ENCODE measurements at places on chromosomes 7 and 10. TPM values are rescaled to one million over a fixed set of nuclear protein-coding genes. Genes with fewer than 3 reads are reported as not detected.

DNA sequence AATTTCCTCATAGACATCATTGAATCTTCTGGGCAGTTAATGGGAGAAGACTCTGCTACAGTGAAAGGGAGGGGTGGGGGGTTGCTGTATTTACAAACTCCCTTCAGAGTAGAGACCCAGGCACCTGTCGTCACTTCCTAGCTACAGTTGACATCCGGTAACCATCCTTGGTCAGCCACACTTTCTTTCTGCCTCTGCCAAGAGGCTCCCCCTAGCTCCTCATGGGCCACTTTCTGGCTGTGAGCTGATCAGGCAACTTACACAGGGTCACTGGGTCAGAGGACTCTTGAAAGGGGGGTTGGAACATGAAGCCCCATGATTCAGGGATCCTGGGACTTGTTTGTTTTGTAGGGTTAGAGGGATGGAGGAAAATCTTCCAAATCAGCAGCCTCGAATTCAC is 1.2 kb downstream of the TECPR1 start:
- no peak for DNase-seq

DNTT gene
- not detected for total RNA-seq

DNA sequence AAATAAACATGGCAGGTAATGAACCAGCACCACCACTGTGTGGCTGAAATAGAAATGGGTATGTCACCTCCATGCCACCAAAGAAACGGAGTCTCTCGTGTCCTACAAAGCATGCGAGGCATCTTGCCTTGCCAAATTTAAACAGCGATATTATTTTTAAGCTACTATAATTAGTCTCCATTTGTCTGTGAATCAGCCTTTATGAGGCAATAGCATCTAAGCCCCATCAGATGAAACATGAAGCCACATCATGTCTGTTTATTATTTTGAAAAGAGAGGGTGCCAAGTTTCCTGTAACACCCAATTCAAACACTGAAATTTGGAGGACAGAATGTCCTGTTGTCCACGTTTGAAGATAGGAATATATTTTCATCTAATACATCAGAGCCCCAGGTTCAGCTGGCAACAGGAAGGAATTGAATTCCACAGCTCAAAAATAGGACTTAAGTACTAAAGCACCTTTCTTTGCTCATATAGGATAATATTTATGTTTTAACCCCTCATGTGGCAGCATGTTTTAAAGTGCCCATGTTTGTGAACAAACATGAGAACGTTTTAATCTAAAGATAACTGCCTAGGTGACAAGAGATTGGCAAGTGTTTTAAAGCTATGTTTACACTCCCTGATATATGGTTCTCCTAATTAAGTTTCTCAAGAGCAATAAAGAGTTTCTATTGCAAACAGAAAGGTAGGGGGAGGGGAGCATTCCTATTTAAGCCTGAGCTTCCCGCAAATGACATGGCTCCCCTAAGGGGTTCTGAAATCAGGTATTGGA is 86.8 kb downstream of the SORBS1 start:
- no peak for DNase-seq

GRCh38 chr10:18539335-18539734 is 112.1 kb downstream of the NSUN6 start:
- no peak for DNase-seq

- DNase-seq: no peak
Measured at GRCh38 chr7:54663603-54664234, 95.3 kb downstream of the SEC61G start.

GRCh38 chr10:50885097-50885859 is at the start of gene A1CF:
Gene A1CF (minus strand): TSS chr10:50885627. CDS start chr10:50859940, 25,687 bp downstream.
- no peak for DNase-seq

DNA sequence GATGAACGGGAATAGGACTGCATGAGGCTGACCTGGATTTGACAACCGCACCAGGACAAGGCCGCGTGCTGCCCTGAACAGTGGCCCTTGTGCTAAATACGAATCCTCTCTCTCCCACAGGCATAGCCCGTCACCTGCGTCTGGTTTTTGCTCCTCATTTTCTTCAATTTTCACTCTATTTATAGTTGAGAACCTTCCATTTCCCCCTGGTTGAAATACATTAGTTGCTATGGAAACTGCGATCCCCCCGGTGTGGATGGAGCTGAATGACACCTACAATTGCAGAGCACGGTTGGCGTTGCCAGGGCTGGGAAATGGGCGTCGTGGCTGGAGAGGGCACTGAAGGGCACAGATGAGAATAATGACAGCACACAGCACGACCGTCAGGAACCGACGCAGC is 158.6 kb upstream of the PITRM1 start:
- no peak for DNase-seq

- DNase-seq: peak; percentile 60
Measured at GRCh38 chr7:137933270-137934017, 68.4 kb downstream of the CREB3L2 start.

DNA sequence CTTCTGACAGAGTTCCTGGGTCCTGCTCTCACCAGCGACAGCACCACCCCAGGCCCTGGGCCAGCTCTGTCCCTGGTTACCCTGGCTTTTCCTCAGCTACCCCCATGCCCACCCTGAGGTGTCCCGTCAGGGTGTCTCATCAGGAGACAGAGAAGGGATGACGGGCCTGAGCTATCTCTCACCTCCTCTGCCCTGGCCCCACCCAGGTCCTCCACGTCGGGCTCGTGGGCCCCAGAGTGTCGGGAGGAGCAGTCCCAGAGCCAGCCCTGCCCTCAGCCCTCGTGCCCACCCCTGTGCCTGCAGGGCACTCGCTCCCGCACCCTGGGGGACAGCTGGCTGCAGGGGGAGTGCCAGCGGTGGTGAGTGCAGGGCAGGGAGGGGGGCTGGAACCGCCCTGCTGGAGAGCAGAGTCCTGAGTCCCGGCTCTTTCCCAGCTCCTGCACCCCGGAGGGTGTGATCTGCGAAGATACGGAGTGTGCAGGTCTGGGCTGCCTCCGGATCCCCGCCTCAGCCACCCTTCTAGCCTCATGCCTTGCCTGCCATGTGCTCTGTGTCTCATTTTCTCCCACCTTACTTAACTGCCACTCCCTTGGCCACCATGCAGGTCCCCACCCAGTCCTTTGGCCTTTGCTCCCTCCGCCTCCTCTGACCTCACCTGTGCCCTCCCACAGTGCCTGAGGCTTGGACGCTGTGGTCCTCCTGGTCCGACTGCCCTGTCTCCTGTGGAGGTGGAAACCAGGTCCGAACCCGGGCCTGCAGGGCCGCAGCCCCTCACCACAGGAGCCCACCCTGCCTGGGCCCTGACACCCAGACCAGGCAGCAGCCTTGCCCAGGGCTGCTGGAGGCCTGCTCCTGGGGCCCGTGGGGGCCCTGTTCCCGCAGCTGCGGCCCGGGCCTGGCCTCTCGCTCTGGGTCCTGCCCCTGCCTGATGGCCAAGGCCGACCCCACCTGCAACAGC is 16.7 kb upstream of the ZNF862 start:
- DNase-seq: no peak

DNA sequence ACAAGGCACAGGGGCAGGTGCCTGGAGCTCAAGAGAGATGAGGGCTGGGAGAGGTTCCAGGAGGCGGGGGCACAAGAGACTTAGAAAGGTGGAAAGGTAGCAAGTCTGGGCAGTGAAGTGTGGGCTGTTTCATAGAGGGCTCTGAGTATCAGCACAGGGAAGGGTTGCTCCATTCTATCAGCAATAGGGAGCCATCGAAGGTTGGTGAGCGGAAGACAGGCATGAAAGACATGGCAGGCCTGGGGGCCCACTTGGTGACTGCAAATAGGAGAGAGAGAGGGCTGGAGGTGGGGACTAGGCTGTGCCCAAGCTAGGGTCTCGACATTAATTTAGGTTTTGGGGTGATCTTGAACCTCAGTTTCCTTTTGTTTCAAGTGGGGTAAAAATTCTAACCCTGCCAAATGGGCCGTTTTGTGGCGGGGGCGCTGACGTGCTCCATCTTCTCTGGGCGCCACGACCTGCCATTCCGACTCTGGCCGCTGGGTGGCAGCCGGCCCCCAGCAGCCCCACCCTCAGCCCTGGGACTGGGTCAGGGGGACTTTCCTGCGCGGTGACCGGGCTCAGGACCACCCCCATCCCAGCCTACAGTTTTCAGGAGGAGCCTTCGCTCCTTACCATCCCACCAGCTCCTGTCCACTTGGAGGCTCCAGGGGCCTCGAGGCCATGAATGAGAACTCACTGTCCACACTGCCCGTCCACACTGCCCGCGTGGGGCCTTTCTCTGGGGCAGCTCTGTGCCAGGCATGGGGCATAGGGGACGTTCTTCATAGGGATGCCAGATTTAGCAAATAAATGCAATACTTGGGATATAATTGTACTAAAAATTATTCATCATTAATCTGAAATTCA is 37.2 kb upstream of the PCBD1 start:
- DNase-seq: peak; percentile 24

TMEM229A gene
- total RNA-seq: not detected

LRRD1 gene
- total RNA-seq: 0.10 TPM

DNA sequence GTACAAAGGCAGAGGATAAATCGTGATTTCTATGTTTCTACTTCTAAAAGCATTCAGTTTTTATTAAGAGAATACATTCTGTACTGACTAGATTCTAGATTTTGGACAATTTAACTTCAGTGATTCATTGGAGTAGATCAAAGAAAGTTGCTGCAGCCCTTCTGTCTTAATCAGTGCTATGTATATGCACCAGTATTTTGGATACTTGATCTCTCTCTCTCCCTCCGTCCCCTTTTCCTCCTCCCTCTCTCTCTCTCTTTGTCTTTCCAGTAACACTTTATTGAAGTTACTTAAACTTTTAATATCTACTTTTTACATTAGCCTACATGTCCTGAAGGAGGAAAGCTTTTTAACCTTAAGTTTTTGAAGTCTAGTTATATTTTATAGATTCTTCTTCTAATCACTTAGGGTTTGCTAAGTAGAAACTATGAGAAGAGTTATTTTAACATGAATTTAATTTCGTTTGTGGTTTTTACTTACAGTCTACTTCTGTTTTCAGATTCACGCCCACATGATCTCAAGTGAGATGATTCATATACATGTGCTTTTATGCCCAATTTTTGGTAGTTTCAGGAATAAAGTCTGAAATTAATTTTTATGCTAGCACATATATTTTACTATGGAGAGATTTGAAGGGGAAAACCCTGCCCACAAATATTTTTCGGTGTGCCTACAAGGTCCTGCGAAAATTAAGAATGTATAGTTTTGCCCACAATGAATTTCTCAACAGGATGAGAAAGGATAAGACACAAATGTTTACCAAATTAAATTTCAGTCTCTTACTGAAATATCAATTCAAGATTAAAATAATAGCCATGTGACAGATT is 9.1 kb downstream of the MDFIC start:
- DNase-seq: no peak

DNA sequence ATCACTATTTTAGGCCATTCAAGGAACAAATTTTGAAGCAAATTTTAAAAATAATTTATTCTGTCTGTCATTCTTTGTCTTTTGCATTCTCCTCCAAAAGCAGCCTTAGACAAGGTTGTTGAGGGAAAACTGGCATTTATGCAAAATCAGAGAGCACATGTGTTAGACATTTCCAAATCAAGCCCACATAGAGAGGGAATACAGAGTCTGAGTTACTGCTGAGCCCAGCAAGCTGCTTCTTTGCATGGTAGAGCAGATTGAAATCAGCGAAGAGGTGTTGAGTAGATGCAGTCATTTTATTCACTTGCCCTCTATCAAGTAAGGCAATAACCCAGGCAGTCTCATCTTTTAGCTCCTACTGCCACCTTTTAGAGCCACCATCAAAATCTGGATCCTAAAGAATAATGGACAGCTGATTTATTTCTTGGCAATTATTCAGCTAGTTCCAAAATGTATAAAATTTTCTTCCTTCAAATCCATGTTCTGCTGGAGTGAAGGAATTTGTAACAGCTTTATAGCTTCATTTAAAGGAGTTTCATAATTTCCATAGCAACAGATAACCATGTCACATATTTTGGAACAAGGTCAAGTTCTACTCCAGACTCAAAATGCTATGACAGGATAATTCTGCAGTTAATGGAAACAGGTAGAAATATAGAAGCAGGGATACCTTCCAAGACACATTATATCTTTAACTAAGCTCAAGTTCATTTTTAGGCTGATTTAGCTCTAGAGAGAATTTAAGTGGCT is 7.3 kb upstream of the PCDH15 start:
- no peak for DNase-seq

ZNF775 gene
- total RNA-seq: 7.2 TPM

OR9A2 gene
- total RNA-seq: not detected

DNA sequence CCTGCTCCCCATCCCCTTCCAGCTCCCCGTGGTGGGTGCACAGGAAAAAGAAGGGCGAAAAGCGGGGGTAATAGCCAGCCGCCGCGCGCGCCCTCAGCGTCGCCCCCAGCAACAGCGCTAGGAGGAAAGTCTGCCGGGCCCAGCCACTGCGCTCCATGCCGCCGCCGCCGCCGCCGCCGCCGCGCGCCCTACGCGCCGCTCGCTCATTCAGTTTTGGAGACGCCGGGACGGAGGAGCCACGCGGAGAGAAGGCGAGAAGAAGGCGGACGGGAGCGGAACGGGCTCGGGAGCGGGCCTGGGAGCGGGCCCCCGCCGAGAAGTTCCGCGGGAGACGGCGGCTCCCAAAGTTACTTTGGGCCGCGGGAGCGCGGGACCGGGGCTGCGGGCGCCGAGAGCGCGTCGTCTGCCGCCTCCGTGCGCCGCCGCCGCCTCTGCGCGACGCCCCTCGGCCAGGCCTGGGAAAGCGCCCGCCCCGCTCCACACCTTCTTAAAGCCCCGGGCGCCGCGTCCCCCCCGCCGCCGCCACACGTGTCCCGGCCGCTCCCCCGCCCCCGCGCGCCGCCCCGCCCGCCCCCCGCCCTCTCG is at the start of gene RELN:
Gene RELN, minus strand, starts transcription at position 459 of the 585 bp plus-strand sequence. Its CDS starts 302 bp downstream, at position 157.
- DNase-seq: no peak

DNA sequence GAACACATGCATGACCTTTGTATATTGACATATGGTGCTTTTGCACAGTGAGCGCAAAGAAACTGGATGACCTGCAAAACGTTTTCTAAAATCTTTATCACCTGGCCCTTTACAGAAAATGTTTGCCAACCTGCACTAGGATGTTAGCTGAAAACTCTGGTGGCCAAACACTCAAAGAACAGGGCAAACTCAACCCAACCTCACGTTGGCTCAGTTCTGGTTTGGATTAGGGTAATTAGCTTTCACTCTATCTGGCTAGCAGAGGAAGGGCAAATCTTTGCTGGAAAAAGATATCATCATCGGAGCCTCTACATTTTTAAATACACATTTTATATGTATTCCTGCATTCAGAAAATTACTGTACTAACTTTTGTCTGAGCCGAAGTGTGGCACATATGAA is 688.9 kb downstream of the PHTF2 start:
- no peak for DNase-seq

DNA sequence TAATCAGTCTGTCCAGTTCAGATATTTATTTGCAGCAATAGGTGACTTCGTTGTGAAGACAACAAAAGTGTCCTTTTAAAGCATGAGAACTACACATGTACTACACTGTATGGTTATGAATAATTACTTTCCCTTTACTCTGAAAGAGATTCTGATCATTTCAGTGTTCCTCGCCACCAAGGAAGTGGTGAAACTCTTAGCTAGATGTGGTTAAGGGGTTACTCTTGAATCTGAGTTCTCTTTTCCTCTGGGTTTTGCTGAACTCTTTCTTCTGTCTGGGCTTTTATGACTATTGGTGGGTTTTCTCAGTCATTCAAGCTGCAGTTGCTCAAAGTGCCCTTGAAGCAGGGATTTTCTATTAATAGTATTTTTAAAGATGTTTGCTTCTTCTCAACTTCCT is 127.9 kb upstream of the SEM1 start:
- no peak for DNase-seq

GRCh38 chr10:133324198-133324792 is 12.4 kb downstream of the CALY start:
- no peak for DNase-seq
